NCI-H1930 (cell line): ENCODE measurements at places on chromosomes 7 and 10.

GRCh38 chr10:119383174-119383856 is 159.2 kb downstream of the RGS10 start:
- no peak for DNase-seq

DNA sequence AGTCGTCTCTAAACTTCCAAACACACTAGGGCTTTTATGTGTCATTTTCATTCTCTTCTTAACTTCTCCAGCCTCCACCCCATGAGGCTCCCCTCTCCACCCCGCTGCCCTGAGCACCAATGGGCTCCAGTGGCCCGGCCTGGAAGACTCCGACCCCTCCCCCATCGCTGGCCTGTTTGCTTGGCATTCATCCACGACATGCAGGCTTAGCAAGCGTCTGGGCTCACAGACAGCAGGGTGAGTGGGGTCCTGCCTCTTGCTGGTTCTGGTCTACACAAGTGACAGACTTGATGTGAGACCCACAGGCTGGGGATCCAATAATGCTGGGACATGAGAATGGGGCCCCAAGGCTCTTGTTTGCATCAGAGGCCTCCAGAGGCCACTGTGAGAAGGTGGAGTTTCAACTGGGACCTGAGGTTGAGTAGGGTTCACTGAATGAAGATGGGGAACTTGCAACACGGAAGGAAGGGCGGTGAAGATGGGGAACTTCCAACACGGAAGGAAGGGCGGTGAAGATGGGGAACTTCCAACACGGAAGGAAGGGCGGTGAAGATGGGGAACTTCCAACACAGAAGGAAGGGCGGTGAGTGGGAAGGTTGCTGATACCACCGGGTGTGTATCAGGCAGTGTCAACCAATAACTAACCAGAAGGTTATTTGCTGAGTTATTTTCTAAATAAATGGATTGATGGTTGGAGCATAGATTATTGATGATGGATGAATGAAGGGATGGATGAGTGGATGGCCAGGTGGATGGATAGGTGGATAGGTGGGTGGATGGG is 14.0 kb downstream of the KNDC1 start:
- DNase-seq = no peak

DNA sequence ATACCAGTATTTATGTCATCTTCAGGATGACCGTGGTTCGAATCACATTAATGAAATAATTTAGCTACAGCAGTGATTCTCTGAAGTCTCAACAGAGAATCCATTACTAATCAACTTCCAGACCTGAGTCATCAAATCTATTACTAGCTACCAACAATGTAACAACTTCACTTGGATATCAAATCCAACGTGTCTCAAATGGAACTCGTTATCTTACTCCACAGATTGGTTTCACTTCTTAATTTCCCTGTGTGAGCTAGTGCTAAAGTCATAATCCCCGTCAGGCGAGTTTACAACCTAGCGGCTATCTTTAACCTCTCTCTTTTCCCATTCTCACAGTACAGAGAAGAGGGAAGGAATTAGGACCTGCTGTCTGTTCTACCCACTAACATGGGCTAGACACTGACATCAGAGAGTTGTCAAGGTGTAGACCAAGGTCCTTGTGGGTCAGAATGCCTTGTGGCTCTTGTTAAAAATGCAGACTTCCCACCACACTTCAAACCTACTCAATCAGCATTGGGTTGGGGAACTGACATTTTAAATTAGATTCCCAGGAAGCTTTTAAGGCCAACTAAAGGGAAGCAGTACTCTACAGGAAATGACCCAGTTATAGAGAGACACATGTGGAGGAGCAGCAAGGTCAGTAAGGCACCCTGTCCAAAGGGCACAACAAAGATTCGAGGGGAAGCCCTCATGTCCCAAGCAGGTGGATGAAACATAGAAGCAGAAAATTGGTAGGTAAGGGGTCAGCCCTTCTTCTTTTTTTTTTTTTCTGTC is 57.3 kb upstream of the GSAP start:
- DNase-seq = no peak

- DNase-seq = no peak
Observed at GRCh38 chr10:103490986-103491314, 2.6 kb upstream of the NEURL1 start.

GRCh38 chr7:27189997-27190748 is 5.1 kb upstream of the HOXA11 start:
- no peak for DNase-seq

DNA sequence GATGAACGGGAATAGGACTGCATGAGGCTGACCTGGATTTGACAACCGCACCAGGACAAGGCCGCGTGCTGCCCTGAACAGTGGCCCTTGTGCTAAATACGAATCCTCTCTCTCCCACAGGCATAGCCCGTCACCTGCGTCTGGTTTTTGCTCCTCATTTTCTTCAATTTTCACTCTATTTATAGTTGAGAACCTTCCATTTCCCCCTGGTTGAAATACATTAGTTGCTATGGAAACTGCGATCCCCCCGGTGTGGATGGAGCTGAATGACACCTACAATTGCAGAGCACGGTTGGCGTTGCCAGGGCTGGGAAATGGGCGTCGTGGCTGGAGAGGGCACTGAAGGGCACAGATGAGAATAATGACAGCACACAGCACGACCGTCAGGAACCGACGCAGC is 158.6 kb upstream of the PITRM1 start:
- DNase-seq = no peak

DNA sequence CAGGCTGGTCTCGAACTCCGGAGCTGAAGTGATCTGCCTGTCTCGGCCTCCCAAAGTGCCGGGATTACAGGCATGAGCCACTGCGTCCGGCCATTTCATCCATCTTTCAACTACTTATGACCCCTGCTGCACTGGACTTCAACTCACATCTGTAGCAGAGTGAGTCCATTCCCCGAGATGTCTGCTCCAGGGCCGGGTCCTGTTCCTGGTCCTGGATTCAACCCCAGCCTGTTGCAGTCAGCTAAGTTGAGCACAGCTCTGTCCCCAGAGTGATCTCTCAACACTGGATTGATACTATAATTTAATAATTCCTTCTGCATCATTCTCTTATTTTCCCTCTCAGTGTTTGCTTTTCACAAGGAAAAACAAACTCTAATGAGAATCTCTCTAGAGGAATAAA is 25.8 kb downstream of the PRTFDC1 start:
- DNase-seq = no peak

DNA sequence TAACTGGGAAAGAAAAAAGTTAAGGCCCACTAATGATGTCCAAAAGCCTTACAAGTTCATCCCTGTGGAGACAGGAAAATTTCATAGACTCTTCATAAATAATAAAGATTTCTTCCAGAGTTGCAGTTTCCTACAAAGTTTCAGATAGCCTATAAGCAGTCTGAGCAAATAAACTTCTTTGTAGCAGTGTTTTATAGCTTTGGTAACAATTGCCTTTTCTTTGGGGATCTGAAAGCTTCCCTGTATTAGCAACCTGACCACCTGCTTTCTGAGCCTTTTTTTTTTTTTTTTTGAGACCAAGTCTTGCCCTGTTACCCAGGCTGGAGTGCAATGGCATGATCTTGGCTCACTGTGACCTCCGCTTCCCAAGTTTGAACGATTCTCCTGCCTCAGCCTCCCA is 150.0 kb downstream of the NRBF2 start:
- no peak for DNase-seq

- DNase-seq = no peak
Observed at GRCh38 chr7:2805213-2805944, 38.7 kb downstream of the GNA12 start.
